ENCODE measurements at places on chromosomes 2 and 18.

GRCh38 chr18:29726646-29727045, 1315.9 kb downstream of the DSC3 start:
- no peaks in the 10 kb centered on the region for H3K4me1 ChIP-seq
- H3K27ac ChIP-seq = no peak overlapping the region
- no peaks in the 10 kb centered on the region for H3K36me3 ChIP-seq
- no peak overlapping the region for H3K4me3 ChIP-seq

DNA sequence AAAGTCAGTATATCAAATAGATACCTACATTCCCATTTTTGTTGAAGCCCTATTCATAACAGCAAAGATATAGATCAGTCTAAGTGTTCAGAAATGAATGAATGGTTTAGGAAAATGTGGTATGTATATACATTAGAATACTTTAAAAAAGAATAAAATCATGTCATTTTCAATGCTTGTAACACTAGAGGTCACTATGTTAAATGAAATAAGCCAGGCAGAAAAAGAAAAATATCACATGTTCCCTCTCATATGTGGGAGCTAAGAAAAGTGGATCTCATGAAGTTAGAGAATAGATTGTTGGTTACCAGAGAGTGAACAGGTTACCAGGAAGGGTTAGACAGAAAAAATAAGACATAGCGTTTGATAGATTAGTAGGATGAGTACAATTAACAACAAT, 1111.0 kb upstream of the SLC39A10 start:
- no peaks in the 10 kb centered on the region for H3K27me3 ChIP-seq
- H3K4me3 ChIP-seq = no peak overlapping the region
- H3K27ac ChIP-seq = no peak overlapping the region
- H3K4me1 ChIP-seq = no peaks in the 10 kb centered on the region
- no peak for DNase-seq

DNA sequence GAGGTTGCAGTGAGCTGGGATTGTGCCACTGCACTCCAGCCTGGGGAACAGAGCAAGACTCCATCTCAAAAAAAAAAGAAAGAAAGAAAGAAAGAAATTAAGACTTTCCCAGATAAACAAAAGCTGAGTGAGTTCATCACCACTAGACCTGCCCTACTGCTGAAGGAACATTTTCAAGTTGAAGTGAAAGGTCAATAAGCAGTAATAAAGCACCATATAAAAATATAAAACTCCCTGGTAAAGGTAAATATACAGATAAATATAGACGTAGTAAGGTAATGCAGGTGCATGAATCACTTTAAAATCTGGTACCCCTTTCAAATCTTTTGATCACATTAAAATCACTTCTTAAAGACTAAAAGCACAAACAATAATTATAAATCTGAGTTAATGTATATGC, 42.6 kb downstream of the UNC50 start:
- no peaks in the 10 kb centered on the region for H3K27me3 ChIP-seq
- DNase-seq = no peak
- no peaks in the 10 kb centered on the region for H3K36me3 ChIP-seq
- no peak overlapping the region for H3K4me3 ChIP-seq
- no peaks in the 10 kb centered on the region for H3K4me1 ChIP-seq
- no peak overlapping the region for H3K27ac ChIP-seq

- no peak for DNase-seq
- no peak overlapping the region for H3K27ac ChIP-seq
- no peak overlapping the region for H3K4me3 ChIP-seq
Measured at GRCh38 chr2:228839421-228839876, 431.6 kb downstream of the PID1 start.

DNA sequence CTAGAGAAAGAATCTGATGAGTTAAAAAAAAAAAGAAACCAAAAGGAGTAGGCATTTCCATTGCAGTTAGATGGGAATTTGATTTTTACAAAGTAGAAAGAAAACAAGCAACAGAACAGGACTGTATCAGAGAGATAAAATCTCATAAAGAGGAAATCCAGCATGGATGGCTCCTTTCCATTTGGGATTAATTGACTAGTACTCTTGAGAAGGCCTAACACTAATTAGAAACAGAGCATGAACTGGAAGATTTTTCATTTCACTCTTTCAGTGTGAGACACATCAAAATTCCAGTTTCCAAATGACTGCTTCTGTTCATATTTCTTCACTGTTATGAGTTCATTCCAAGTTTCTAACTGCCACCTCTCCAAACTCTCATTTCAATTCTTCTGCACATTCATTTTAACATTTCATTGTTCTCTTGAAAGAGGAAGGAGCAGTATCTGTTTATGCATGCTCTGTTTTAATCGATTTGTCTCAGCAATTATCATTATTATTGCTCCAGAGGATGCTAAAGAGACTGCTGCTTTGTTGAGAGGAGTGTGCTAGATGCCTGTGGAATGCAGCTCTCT, 108.8 kb upstream of the PIEZO2 start:
- no peak overlapping the region for H3K27ac ChIP-seq
- no peaks in the 10 kb centered on the region for H3K36me3 ChIP-seq
- DNase-seq = no peak
- H3K4me3 ChIP-seq = no peak overlapping the region
- no peaks in the 10 kb centered on the region for H3K4me1 ChIP-seq

GRCh38 chr2:201660293-201660895, 17.1 kb upstream of the TMEM237 start:
- no peaks in the 10 kb centered on the region for H3K4me1 ChIP-seq
- H3K27ac ChIP-seq = no peak overlapping the region

All from left lung (tissue), 14 donors.